ENCODE measurements at places on chromosomes 2 and 18.

GRCh38 chr2:41827354-41827971 lies 220.4 kb upstream of the PKDCC start:
- H3K4me1 ChIP-seq = no peaks in the 10 kb centered on the region
- H3K4me3 ChIP-seq = no peak overlapping the region
- peaks cover 15% of the 10 kb centered on the region for H3K27me3 ChIP-seq
- no peak for DNase-seq
- H3K36me3 ChIP-seq = no peaks in the 10 kb centered on the region
- no peak overlapping the region for H3K27ac ChIP-seq

DNA sequence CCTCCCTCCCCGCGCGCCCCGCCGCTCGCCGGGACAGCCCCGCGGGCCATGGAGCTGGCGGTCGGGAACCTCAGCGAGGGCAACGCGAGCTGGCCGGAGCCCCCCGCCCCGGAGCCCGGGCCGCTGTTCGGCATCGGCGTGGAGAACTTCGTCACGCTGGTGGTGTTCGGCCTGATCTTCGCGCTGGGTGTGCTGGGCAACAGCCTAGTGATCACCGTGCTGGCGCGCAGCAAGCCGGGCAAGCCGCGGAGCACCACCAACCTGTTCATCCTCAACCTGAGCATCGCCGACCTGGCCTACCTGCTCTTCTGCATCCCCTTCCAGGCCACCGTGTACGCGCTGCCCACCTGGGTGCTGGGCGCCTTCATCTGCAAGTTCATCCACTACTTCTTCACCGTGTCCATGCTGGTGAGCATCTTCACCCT lies 865 bp downstream of the GALR1 start:
- peak overlapping the region; percentile 60 for H3K4me3 ChIP-seq
- H3K27me3 ChIP-seq = peaks cover 21% of the 10 kb centered on the region
- DNase-seq = no peak

- no peaks in the 10 kb centered on the region for H3K36me3 ChIP-seq
- H3K4me1 ChIP-seq = no peaks in the 10 kb centered on the region
- H3K27ac ChIP-seq = no peak overlapping the region
- no peak for DNase-seq
- H3K4me3 ChIP-seq = no peak overlapping the region
These were observed 158.5 kb upstream of the SH3BP4 start for GRCh38 chr2:234793212-234793785.

GRCh38 chr18:45608400-45608799 lies 6.9 kb upstream of the SLC14A2 start:
- no peaks in the 10 kb centered on the region for H3K36me3 ChIP-seq
- no peak for DNase-seq
- H3K27me3 ChIP-seq = no peaks in the 10 kb centered on the region
